Activated CD4-positive, alpha-beta memory T cell treated with anti-CD3 and anti-CD28 coated beads, Interleukin-2, amount 10 ng/mL, durations not matched to agents 7 days and 5 days (primary cell): ENCODE measurements at places on chromosomes 2 and 18.

DNA sequence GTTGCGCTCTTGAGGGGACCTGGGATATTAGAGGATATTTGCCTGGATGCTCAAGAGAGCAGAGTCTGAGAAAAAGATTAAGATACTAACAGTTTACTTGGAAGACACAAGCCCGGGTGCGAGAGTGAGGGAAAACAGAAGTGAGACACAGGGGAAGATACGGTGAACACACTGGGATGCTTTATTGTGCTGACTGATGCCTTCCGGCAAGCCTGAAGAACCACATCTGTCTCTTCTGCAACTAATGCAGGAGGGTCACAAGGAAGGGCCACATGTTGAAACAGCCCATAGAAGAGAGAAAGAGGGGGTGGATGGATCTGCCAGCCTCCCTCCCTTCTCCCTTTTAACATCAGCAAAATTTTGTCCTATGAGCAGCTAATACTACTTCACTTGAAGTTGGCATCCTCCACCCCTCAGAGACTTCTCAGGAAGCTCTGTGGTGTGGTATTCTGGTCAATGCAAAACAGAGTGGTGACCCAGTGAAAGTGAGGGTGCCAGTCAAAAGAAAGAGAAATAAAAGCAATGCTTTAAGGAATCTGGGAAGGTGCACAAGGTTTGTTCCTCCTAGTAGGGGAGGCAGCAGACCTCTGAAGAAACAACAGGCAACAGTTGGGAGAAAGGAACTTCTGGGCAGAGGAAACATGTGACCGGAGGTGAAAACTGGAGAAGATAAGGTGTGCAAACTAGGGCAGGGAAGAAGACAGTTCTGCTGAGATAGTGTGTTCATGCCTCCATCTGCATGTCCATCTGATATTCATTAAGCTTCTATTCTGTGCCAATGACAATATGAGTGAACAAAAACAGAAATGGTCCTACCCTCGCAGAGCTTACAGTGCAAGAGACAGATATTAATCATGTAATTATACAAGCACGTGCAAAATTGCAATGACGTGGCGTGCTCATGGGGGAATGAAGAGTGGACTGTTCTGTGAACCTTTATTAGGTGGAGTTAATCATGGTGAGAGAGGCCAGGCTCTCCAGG is 107.1 kb downstream of the LYPD6B start:
- H3K27ac ChIP-seq = no peak overlapping the region
- H3K27me3 ChIP-seq = peaks cover 22% of the 10 kb centered on the region
- H3K4me3 ChIP-seq = no peak overlapping the region
- no peak for DNase-seq

GRCh38 chr2:194096402-194096801 is 1560.6 kb upstream of the SLC39A10 start:
- no peak overlapping the region for H3K27ac ChIP-seq
- no peaks in the 10 kb centered on the region for H3K36me3 ChIP-seq
- no peaks in the 10 kb centered on the region for H3K27me3 ChIP-seq
- no peak for DNase-seq
- H3K4me1 ChIP-seq = no peaks in the 10 kb centered on the region

GRCh38 chr2:43328832-43329231 is 102.4 kb upstream of the ZFP36L2 start:
- H3K4me1 ChIP-seq = no peaks in the 10 kb centered on the region
- no peak overlapping the region for H3K4me3 ChIP-seq
- H3K27me3 ChIP-seq = no peaks in the 10 kb centered on the region
- DNase-seq = no peak

- peaks cover 43% of the 10 kb centered on the region for H3K4me1 ChIP-seq
- peak overlapping the region; percentile 52 for H3K27ac ChIP-seq
- peaks cover 10% of the 10 kb centered on the region for H3K36me3 ChIP-seq
- no peak overlapping the region for H3K4me3 ChIP-seq
- H3K27me3 ChIP-seq = no peaks in the 10 kb centered on the region
- DNase-seq = no peak
Measured at GRCh38 chr2:38634684-38635083, 31.2 kb upstream of the GALM start.

DNA sequence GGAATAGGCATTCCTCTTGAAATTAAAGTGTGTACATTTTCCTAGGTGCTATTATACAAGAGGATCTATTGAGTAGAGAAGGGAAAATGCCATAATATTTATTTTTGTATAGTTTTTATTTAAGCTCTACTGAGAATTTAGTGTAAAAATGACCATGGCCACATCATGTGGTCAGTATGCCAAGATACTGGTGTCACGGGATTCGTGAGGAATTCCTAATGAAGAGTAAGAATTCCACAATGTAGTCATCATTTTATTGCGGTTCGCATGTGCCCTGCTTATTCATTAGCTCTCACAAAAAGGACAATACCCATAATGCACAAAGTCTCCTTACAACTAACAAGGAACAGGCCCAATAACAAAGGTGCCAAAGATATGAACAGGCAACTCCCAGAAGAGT is 39.3 kb upstream of the PARD3B start:
- H3K36me3 ChIP-seq = no peaks in the 10 kb centered on the region
- no peak overlapping the region for H3K4me3 ChIP-seq
- no peak for DNase-seq
- no peak overlapping the region for H3K27ac ChIP-seq
